ENCODE measurements at places on chromosomes 11 and 22.

- DNase-seq: no peak
Measured at GRCh38 chr22:48807155-48807554, 1020.5 kb downstream of the BRD1 start.

GRCh38 chr11:71078482-71078881 is 173.9 kb downstream of the SHANK2 start:
- no peak for DNase-seq

DNA sequence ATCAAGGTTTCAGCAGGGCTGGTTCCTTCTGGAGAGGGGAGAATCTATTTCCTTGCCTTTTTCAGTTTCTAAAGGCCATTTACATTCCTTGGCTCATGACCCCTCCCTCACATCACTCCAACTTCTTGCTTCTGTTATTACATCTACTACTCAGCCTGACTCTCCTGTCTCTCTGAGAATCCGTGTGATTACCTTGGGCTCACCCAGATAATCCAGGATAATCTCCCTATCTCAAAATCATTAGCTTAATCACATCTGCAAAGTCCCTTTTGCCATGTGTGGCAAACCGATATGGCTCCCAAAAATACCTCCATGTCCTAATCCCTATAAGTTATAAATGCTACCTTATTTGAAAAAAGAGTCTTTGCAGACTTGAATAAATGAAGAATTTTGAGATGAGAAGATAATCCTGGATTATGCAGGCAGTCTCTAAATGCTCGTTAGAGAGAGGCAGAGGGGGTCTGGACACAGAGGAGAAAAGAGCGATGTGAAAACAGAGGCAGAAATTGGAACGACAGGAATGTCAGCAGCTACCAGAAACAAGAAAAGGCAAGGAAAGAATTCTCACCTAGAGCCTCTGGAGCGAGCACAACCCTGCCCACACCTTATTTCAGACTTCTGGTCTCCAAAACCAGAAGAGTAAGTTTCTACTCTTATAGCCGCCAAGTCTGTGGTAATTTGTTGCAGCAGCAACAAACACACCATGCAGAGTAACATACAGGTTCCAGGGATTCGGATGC is 23.6 kb upstream of the ARHGAP32 start:
- no peak for DNase-seq

GRCh38 chr22:27183474-27183873 is 526.1 kb downstream of the MIAT start:
- DNase-seq: no peak

DNA sequence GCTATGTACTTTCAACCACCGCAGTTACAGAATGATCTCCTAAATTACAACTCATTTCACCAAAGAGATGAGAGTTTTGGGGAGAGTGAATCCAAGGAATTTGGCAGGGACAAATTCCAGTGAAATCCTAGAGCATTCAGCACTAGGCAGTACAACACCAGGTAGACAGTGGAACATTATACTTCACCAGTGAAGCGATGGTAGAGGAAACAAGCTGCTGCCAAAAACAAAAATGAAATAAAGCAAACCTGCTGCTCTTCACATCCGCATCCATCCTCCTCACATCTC is 16.9 kb downstream of the SMCO4 start:
- DNase-seq: no peak

GRCh38 chr22:27934069-27934468 is 15.0 kb upstream of the PITPNB start:
- DNase-seq: no peak

DNA sequence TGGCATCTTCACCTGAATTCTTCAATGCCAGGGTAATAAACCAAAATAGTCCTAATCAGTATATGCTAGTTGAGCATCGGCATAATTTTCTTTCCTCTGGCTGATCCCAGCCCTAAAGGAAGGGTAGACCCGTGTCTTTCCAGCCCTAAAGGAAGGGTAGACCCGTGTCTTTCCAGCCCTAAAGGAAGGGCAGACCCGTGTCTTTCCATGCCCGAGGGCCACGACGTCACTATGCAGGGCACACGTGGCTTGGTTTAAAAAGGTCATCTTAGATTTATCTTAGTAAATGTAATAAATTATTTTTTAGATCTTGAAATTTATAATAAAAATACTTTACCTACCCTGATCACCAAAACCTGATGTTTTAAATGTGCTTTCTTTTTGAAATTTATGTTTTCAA is 45.5 kb downstream of the BID start:
- DNase-seq: no peak

- no peak for DNase-seq
Measured at GRCh38 chr22:46632646-46633249, 12.6 kb downstream of the GRAMD4 start.

GRCh38 chr22:23521441-23522113 is 58.5 kb downstream of the IGLL1 start:
- DNase-seq: peak; percentile 98

DNA sequence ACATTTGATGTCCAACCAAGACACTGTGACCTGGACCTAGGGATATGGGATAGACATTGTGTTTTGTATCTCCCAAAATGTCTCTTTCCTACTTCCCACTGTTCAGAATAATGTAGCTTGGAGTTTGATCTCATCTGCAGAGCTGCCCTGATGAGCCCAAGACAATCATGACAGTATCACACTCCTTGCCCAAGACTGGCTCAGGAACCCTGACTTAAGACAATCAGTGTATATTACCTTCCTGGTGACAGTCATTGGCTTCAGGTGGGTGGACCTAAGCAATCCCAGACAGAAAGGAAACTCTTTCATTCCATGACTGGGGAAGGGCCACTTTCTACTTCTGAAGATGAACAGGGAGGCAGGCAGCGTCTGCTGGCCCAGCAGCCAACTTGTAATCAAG is 14.3 kb upstream of the RTN4RL2 start:
- no peak for DNase-seq

All from glutamatergic neuron (in vitro differentiated cells).